Frontal cortex (tissue), 4 donors: ENCODE measurements at places on chromosomes 6 and 20.
A peak's percentile ranks its signal among the peaks of the same experiment; 100 is the strongest.

DNA sequence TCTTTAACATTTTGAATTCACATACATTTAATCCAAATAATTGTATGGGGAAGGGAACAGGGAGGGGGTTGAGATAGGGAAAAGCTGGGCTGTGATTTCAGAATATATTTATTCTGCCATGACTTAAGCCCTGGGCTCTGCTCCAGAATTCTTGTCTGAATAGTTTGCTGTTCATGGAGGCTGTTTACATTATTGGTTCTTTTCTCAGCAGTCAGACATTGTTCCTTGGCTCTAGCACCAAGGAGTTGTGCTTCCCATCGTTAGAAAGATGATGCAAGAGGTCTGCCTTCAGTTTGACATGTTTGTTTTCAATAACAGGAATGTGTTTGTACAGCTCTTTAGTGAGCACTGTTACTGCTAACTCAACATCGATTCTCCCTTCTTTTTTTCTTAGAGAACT lies 198.8 kb upstream of the CDYL start:
- no peak for DNase-seq

GRCh38 chr6:8958894-8959511 lies 523.7 kb upstream of the SLC35B3 start:
- DNase-seq, result no peak

DNA sequence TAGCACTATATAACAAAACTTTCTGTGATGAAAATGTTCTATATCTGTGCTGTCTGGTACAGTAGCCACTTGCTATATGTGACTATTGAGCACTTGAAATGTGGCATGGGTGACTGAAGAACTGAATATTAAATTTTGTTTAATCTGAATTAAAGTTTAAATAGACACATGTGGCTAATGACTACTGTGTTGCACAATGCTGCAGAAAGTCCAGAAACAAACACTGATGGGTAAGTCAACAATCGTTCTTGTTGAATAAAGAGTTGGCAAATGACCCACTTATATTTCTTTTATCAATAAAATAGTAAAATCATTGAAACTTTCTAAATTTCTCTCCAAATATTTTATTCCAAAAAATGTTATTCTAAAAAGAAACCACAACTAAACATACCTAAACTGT lies 81.8 kb downstream of the PROKR2 start:
- no peak for DNase-seq

DNA sequence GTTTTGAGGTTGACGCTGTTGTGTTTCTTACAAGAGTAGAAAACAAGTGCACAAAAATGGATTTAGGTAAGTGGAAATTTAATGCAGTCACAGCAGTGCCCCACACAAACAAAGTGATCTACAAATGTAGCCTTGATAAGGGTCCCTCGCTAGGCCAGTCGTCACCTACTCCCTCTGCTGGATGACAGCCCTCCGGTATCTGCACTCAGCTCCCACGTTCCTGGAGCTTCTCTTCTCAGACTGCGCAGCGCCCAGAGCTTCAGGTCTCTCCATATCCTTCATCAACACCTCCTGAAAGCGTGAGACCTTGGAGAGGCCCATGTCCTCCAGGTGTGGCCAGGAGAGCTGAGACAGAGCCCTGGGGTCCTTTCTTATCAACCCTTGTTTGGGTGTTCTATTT lies 58.3 kb upstream of the MAP3K4 start:
- no peak for DNase-seq

DNA sequence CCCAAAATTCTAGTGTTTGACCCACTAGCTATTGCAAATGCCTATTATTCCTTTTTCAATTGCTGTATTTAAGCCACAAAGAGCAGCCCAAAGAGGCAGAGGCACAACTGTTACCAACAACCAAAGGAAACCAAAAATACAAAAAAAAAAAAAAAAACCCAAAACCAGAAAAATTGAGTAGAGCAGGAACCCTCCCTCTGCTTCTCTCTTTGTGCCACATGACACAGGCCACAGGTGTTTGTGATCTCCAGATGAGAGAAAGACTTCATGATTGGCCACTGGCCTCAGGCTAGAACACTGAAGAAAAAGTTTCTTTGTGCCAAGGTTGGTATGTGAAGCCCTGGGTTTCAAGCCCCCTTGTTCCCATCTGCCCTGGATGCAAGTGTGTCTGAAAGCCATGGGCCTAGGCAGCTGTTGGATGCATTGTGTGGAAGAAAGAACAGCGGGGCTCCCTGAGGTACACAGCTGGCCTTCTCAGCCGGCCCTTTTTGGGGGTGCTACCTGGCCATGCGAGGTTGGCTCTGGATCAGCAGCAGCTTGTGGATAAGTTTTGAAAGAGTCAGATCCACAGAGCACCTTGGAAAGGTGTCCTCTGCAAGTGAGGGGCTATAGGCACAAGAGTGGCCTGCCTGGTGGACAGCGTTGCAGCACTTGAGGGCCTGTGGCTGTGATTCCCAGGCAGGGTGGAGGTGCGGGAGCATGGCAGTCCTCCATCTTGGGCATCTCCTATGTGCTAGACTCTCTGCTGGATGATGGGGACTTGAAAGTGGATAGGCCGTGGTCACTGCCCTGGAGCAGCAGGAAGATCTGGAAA lies 204.5 kb downstream of the ZDHHC14 start:
- no peak for DNase-seq

- no peak for DNase-seq
These were observed 115.3 kb downstream of the CD83 start for GRCh38 chr6:14232889-14233288.

DNA sequence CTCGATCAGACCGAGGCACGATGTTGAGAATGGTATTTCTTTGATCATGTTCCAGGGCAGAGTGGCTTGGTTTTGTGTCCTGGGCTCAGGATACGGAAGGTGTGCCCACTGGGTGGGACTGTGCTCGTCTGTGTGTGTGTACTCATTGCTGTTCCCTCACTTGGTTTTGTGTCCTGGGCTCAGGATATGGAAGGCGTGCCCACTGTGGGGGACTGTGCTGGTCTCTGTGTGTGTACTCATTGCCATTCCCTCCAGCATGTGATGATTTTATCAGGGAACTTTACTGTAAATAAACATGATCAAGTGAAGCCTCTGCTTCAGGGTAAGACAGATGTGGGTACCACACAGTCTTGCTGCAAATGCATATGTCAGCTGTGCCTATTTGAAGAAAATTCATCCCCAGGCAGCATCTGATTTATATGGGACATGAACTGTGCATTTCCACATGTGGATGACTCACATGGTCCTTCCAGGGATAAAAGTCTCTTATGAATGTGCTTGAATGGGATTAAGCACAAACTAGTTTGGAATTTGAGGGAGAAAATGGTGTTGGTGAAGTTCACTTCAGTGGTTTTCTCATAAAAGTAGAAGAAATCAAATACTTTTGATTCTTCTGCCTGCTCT lies 274.3 kb downstream of the QKI start:
- DNase-seq, result no peak

GRCh38 chr6:13513626-13514502 lies 26.5 kb upstream of the GFOD1 start:
- no peak for DNase-seq

DNA sequence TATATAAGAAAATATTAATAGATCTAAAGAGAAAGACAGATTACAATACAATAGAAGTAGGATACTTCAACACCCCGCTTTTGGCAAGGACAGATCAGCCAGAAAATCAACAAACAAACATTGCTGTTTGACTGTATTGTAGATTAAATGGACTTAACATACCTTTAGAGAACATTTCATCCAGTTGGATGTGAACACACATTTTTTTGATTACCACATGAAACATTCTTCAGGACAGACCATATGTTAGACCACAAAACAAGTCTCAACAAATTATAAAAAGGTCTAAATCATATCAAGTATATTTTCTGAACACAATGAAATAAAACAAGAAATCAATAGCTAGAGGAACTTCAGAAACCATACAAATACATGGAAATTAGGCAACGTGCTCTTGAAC lies 148.2 kb downstream of the TRMT11 start:
- no peak for DNase-seq

GRCh38 chr6:164569509-164569908 lies 739.9 kb downstream of the C6orf118 start:
- DNase-seq, result no peak

GRCh38 chr20:14334306-14334930 lies 3.0 kb downstream of the FLRT3 start:
- DNase-seq, result peak; percentile 8

GRCh38 chr6:6256886-6257285 lies 63.6 kb downstream of the F13A1 start:
- DNase-seq, result no peak

DNA sequence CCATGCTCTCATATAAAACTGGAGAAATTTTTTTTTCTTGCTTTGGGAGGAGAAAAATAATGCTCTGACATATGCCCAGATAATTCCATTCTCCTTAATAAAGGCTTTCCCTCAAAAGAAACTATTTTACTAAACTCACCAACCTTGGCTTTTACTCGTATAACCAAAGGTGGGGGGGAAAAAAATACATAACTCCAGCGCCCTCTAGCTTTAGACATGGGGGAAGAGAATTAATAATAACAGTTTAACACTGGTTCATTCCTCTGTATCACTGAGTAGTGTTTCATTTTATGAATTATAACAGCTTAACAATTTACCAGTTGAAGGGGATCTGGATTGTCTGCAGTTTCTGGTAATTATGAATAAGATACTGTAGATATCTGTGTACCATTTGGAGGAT lies 1226.1 kb downstream of the GRIK2 start:
- no peak for DNase-seq

DNA sequence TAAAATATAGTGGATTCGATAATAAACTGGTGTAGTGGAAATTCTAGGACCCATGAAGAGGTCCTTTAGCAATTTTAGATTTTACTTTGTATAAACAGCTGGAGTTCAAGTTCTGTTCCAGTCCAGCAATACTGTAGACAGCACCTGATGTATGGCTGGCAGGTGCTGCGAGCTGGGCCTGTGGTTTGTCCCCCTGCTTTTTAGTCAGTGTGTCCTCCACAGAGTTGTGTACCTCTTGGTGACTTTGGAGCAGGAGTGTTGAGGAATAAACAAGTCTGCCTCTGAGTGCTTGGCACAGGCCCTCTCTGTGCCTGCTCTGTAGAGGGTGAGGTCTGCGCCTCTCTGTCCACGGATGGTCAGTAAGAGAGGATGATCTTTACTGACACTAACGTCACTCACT lies 13.8 kb downstream of the STX16 start:
- DNase-seq, result no peak

- DNase-seq, result no peak
These were observed 472.5 kb upstream of the BTBD3 start for GRCh38 chr20:11445161-11445560.
